Left hindlimb (tissue), 1 donor: ENCODE measurements at places on chromosomes 12 and 14.

- DNase-seq = no peak
Observed at GRCh38 chr14:57492859-57493258, 798 bp downstream of the CCDC198 start.

DNA sequence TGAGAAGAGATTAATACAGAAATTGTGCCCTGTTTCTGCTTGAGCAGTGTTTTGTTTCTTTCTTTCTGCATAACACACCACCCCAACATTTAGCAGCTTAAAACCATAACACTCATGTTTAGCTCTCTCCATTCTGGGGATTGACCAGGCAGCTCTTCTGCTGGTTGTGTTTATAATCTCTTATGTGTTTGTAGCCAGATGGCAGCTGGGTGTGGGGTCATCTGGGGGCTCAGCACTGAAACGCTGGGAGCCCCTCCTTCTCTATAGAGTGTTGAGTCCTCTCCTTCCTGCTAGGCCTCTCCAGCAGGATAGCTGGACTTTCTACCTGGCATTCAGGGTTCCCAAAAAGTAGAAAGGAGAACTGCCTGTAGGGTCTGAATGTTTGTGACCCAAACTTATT is 270.6 kb downstream of the TTC8 start:
- DNase-seq = no peak

DNA sequence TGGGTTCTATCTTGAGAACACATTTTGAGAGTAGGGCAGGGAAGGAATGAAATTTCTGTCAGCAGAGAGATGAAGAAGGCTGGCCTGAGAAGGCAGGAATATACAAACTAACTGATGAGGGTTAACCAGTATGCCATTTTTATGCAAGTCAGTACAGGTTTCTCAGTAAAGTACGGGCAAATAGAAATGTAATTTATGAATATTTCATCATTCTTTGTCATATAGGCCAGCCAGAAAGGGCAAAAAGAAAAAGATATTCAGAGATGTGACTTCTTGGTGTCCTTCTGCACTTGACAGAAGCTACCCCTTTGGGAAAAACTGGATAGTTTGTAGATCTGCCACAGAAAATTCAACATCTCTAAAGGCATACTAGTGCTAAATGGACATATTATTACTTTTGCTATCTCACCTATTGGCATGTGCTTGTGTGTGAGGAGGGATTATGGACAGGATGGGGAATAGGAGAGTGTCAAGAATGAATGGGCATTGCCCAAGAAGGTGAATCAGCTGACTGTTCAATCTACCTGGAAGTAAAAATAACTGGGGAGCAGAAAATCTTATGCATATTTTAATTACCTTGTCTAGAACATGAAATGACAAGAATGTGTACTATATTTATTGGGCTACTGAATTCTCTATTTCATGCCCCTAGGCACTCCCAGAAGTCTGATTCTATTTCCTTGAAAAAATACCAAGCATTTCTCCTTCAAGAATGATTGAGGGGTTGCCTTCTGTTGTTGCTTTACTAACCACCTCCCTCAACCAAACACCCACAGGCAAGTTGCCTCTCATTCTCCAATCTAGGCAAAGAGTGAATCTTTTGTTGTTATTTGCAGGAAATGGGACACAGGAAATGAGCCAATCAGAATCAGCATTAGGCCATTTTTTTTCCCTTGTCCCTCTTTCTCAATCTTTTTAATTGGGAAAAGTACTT is 175.1 kb upstream of the SLC38A2 start:
- no peak for DNase-seq

GRCh38 chr14:40129159-40129558 is 696.9 kb upstream of the FBXO33 start:
- no peak for DNase-seq

GRCh38 chr14:92493024-92493423 is 20.6 kb upstream of the RIN3 start:
- no peak for DNase-seq
